ENCODE measurements at places on chromosomes 12 and 14.

GRCh38 chr12:71250166-71250565, 92.4 kb upstream of the TSPAN8 start:
- DNase-seq: no peak

- no peak for DNase-seq
Observed at GRCh38 chr14:60300019-60300418, 51.0 kb downstream of the PPM1A start.

GRCh38 chr12:13173012-13173932, 23.3 kb upstream of the EMP1 start:
- no peak for DNase-seq

DNA sequence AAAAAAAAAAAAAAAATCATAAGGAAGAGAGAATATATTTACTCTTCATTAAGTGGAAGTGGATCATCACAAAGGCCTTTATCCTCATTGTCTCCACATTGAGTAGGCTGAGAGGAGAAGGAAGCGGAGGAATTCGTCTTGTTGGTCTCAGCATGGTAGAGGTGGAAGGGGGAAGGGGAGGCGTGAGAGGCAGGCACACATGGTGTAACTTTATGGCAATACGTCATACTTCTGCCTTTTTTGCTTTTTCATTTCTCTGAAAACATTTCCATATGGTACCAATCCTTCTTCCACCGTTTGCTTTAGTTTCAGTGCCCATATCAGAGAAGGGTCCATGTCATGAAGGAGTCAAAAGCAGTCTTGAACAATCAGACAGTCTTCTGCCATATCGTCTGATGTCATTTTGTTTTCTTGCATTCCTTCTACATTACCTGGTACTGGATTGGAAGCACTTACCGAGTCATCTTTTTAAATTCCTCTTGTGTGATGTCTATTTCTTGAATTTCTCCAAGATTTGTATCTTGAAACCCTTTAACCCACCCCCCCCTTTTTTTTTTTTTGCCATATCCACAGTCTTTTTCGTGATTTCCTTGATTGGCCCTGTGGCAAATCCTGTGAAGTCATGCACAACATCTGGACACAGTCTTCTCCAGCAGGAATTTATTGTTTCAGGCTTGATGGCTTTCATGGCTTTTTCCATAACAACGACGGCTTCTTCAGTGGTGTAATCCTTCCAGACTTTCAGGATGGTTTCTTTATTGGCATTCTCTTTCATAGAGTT, 8.9 kb downstream of the FUT8 start:
- no peak for DNase-seq

DNA sequence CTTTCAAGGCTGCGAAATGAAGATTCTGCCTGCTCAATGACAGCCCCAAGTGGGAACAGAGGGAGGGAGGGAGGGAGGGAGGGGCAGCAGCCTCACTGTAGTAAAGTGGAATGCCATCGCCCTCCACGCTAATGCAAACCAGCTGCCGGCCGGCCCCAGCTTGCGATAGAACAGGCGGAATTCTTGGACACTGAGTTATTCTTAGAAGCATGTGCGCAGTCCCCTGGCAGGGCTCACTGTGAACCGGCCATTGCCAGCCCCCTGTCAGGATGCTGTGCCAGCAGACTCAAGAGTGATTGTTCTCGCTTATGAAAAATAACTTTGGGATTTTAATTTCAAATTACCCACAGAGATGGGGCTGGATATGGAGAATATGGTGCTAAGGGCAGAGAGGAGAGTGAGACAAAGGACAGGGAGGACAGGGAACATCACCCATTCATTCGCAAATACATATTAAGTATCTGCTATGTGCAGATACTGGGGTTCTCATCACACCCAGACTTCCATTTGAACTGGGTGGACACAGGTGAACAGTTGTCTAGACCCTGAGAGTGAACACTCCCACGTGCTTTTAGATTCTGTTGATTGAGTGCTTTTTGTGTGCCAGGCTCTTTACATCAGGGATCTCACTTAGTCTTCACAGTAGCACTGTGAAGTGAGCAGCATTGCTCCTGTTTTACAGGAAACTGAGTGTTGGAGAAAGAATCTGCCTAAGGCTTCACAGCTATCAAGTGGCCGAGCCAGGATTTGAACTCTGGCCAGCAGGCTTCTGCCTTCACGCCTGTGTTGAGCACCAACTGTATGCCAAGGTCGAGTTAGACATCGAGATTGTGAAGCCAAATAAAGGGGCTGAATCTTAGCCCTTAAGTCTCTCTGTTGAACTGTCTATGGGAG, 192.9 kb downstream of the C12orf75 start:
- no peak for DNase-seq

DNA sequence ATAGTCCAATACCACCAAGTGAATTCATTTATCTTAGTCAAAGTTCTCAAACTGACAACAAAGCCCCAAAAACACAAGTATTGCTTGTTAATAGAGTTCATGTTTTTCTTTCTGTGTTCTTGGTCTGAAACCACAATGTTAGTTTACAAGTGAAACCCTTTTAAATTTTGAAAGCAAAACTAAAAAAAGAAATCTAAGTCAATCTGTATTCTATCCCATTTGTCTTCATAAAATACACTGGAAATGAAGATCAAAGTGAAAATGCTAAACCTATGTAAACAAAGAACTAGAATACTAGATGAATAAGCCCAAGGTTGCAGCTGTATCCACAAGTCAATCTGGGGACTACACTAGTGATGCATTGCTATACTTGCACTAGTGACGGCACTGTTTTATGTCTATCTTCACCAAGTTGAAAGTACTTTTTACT, 10.4 kb downstream of the MAP4K5 start:
- no peak for DNase-seq

- DNase-seq: peak; percentile 17
Observed at GRCh38 chr12:27785882-27786570, 6.0 kb upstream of the MANSC4 start.

DNA sequence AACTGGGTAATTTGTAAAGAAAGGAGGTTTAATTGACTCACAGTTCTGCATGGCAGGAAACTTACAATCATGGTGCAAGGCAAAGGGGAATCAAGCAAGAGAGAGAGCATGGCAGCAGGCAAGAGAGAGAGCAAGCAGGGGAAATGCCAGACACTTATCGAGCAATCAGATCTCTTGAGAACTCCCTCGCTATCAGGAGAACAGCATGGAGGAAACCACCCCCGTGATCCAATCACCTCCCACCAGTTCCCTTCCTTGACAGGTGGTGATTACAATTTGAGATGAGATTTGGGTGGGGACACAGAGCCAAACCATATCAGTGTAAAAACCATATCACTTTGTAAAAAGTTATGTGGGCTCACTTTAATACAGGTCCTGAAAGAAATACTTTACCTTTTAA, 56.4 kb upstream of the NEDD1 start:
- DNase-seq: no peak

All from NCI-H1417 treated with DMSO at 0.1 percent for 48 hours (cell line).